Cardiac muscle cell (in vitro differentiated cells and primary cell): ENCODE measurements at places on chromosomes 7 and 10. TPM values are rescaled to one million over a fixed set of nuclear protein-coding genes. Genes with fewer than 3 reads are reported as not detected.
A peak's percentile ranks its signal among the peaks of the same experiment; 100 is the strongest.

DNA sequence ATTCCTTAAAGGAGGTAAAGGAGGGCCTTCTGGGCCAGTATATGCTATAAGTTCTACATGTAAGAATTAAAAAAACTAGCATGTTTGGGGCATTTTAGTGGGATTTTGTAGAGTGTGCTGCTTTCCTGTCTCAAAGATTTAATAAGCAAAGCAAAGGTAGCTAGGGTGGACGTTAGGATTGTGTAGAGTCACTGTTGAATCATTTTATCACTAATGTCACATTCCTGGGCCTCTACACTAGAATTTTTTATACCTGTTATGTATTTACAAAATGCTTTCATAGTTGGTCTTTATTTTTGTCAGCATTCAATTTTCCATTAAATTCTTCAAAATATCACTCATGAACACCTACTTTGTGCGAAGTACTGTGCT lies 139.4 kb upstream of the PHYHIPL start:
- no peak for DNase-seq

DNA sequence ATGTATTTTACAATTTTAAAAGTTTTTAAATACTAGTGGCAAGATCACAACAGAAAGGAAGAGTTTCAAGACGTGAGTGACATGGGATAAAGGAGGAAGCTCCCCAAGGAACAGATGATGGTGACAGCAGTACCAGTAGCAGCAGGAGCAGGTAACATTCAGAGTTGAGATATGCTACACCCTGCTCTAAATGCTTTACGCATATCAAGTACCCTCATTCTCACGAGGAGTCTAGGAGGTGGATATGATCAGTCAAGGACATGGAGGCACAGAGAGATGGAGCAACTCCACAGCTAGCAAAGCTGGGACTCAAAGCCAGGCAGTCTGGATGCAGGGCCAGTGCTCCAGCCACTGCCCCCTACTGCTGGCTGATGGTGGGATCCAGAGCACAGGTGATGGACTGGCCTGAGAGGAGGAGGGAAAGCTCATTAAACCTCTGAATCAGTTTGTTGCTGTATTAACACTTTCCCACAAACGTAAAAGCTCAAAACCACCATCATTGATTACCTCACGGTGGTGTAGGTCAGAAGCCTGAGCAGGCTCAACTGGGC lies 17.5 kb downstream of the RP9 start:
- no peak for DNase-seq

DNA sequence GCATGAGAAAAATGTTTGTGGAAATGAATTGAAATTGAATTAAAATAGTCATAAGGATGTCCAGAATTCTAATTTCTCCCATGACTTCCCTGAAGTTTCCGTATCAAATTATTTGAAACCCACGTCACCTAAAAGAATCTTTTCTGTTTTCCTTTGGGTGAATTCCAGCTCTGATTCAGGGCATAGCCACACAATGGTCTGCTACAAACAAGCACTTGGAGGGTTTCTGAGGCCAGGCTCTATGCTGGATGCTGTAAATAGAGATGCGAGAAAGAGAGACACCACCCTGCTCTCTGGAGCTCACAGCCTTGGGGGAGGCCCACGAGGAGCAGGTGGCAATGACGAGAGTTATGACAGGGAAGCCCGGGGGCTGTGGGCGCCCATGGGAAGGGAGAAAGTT lies 33.6 kb downstream of the GHRHR start:
- DNase-seq, result no peak

The RBP3 gene
- total RNA-seq, result not detected in 2 replicates

GRCh38 chr10:19925064-19925463 lies 108.8 kb downstream of the PLXDC2 start:
- peak; percentile 17 for DNase-seq

DNA sequence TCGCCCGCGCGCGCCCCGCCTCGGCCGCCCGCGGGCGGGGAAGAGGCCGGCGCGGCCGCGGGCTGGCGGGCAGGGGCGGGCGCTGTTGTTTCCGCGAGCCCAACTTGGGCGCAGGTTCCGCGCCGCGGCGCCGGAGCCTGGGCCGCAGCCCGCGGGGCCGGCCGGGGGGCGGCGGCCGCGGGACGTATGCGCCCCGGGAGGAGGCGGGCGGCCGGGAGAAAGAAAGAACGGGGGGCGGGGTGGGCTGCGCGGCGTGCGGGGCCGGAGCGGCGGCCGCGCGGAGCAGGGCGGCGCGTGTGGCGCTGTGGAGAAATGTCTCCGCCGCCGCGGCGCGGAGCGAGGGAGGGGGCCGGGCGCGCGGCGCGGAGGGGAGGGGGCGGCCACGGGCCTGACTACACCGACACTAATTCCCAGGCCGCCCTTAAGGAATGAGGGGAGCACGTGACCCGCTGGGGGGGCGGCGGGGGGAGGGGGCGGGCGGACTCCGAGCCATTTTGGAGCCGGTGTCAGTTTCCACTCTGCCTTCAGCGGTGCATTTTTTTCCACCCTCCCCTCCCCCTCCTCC lies at the start of gene BMI1:
Gene BMI1 (plus strand): TSS at position 509 of the 565 bp plus-strand sequence. CDS start 5,351 bp downstream, outside the sequence.
- DNase-seq, result peak; percentile 89

The ELN gene
- total RNA-seq, result 0.77 and 0.88 TPM in 2 replicates

- DNase-seq, result no peak
These were observed 14.6 kb downstream of the AKR1C3 start for GRCh38 chr10:5108658-5109416.

The SEC31B gene
- total RNA-seq, result 8.0 and 13.2 TPM in 2 replicates

GRCh38 chr10:103049237-103049636 lies 131.1 kb downstream of the CNNM2 start:
- no peak for DNase-seq

The STK32C gene
- total RNA-seq, result 10.4 and 17.5 TPM in 2 replicates

The TRDMT1 gene
- total RNA-seq, result 5.7 and 10.1 TPM in 2 replicates

GRCh38 chr10:80535671-80536360 lies 1.9 kb upstream of the SH2D4B start:
- DNase-seq, result no peak

DNA sequence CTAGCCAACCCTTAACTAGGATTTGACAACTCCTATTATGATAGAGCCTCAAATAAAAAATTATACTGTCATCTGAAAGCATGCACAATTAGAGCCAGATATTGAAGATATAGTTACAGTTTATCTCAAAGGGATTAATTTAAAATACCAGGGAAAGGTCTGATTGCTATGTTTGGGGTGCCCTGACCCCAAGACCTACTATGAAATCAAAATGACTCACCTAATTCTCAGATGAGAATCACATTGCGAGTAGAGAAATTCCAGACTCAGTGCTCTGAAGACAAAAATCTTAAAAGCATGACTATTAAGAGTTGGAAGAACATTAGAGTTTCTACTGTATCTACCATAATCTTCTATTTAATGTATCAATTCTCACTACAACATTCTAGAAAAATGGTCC lies 297.1 kb downstream of the AHR start:
- DNase-seq, result no peak

GRCh38 chr7:132343199-132343598 lies 233.1 kb downstream of the PLXNA4 start:
- peak; percentile 85 for DNase-seq

DNA sequence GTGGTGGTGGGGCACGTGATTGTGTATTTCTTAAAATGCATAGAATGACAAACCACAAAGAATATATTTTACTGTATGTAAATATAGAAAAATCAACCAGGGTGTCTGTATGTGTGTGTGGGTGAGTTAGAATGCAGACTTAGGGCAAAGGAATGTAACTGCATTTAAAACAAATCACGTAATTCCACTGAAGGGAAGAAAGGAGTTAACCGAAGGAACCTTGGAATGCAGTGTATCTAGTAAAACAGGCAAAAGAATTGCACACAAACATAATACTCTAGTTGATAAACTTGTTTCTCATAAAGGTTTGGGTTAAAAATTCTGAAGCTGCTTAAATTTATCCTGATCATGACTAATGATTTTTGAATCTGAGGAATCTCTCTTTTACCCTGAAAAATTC lies 134.9 kb downstream of the ADRA2A start:
- no peak for DNase-seq

DNA sequence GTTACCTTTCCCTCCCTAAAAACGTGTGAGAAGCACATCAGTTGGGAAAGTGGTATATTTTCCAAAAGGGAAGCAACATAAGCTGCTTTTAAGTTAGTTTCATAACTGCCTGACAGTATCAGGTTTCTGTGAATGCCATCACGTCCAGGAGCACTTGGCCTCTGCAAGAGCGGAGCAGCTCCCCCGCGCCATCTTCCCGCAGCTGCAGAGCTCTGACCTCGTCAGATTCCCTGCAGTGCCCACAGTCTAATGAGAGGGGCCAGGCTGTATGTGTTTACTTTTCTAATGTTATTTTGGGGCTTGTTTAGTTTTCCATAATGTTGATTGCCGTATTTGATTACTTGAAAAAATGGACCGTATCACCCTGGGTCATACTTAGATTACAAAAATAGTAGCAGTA lies 74.2 kb downstream of the MGMT start:
- DNase-seq, result no peak

- DNase-seq, result no peak
These were observed 227.1 kb downstream of the ARHGAP12 start for GRCh38 chr10:31701546-31701945.

DNA sequence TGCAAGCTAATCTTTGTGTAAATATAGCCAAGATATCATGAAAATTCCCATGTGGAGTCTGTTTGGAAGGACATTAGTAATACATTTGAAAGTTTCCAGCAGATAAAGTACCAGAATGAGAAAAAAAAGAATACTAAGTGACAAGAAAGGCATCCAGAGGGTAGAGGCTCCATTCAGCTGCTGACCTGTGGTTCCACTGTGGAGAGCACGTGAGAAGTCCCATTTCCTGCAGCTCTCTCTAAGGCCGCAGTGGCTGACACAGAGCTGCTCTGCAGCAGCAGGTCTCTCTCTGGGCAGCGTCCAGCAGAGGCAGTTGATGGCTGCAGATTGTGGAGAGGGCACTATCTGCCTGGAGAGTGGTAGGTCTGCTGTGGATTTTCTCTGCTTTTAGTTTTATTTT lies 100.1 kb upstream of the TMEM72 start:
- DNase-seq, result peak; percentile 36

The ZNF680 gene
- total RNA-seq, result 10.0 and 12.2 TPM in 2 replicates

- DNase-seq, result peak; percentile 68
These were observed 118.6 kb upstream of the PARD3 start for GRCh38 chr10:34933676-34934075.

- no peak for DNase-seq
These were observed 353.8 kb downstream of the GPR37 start for GRCh38 chr7:124411796-124412195.

The PRPS1L1 gene
- not detected in 2 replicates for total RNA-seq

DNA sequence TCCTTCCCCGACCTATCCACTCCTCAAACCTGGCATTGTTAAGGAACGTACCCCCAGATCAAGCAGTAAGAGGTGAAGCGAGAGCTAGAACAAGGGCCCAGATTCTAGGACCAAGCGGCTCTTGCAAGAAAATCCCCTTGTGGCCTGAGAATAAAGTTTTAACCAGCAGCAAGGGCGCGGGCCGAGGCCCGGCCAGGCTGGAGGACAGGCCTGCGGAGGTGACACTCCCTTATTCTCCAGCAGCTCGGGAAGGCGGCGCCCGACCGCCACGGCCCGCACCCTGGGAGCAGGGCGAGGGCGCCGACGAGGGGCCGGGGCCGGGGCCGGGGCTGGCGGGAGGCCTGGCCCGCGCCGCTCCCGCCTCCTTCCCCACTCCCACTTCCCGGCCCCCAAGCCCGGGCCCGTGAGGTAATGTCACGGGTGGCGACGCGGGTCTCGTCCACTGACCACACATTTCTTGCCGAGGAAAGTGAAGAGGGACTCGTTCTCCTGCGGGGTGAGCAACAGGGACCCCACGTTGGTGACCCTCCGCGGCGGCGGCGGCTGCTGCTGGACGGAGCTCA lies 551 bp downstream of the WASL start:
- peak; percentile 47 for DNase-seq

The ELFN1 gene
- 48.7 and 51.6 TPM in 2 replicates for total RNA-seq

The PIP gene
- total RNA-seq, result not detected in 2 replicates

GRCh38 chr10:79017882-79018520 lies 50.8 kb upstream of the ZMIZ1 start:
- DNase-seq, result no peak

The ZNF485 gene
- total RNA-seq, result 2.2 and 2.5 TPM in 2 replicates

- DNase-seq, result no peak
These were observed 5.4 kb downstream of the PRKCQ start for GRCh38 chr10:6574664-6575176.

- DNase-seq, result no peak
These were observed 42.0 kb downstream of the COL1A2 start for GRCh38 chr7:94436700-94437099.

DNA sequence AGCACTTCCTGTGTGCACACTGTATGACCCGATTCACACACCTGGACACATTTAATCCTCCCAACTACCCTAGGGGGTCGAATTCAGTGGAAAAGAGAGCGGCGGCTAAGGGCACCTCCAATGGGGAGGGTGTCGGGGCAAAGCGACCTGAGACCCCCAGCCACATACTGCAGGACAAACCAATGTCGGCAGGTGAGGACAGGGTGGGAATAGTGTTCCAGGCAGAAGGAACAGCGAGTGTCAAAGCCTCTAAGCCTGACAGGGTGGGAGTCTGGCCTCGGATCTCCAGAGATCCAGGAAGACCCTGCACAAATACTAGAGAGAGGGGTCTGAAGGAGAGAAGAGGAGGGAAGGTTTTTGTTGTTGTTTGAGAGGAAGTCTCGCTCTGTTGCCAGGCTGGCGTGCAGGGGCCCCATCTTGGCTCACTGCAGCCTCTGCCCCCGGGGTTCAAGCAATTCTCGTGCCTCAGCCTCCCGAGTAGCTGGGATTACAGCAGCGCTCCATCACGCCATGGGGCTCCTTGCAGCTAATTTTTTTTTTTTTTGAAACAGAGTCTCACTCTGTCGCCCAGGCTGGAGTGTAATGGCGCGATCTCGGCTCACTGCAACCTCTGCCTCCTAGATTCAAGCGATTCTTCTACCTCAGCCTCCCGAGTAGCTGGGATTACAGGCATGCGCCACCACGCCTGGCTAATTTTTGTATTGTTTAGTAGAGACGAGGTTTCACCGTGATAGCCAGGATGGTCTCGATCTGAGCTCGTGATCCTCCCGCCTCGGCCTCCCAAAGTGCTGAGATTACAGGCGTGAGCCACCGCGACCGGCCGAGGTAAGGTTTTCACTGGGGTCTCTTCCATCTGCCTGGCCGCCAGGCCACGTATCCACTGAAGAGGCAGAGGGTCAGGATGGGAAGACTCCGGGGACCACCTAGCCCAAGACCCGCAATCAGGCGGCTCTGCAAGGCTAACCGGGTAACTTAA lies 1.2 kb upstream of the ARPC1B start:
- DNase-seq, result no peak

DNA sequence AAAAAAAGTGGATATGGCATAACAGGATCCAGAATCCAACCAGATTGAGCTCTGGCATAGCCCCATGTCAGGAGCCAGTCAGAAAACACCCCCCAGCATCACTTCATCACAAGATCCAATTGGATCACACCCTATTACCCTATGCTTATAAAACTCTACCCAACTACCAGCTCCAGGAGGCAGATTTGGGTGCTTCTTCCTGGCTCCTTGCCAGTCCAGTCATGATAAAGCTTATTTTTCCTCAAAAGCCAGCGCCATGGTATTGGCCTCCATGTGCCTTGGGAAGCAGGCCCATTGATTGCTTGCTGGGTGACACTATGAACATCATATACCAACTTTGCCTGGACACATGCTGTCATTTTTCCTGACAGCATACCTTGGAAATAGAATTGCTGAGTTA lies 281.4 kb upstream of the MKLN1 start:
- DNase-seq, result no peak

The PLEKHA8 gene
- 15.9 and 25.9 TPM in 2 replicates for total RNA-seq
